Hepatocyte (in vitro differentiated cells): ENCODE measurements at places on chromosomes 16 and 17. TPM values are rescaled to one million over a fixed set of nuclear protein-coding genes. Genes with fewer than 3 reads are reported as not detected.

- DNase-seq = no peak
Observed at GRCh38 chr16:974611-975261, 4.0 kb upstream of the LMF1 start.

- DNase-seq = peak; percentile 40
Observed at GRCh38 chr16:3879258-3879886, 1.1 kb downstream of the CREBBP start.

GRCh38 chr17:33154869-33155455, 138.1 kb downstream of the ASIC2 start:
- DNase-seq = no peak

DNA sequence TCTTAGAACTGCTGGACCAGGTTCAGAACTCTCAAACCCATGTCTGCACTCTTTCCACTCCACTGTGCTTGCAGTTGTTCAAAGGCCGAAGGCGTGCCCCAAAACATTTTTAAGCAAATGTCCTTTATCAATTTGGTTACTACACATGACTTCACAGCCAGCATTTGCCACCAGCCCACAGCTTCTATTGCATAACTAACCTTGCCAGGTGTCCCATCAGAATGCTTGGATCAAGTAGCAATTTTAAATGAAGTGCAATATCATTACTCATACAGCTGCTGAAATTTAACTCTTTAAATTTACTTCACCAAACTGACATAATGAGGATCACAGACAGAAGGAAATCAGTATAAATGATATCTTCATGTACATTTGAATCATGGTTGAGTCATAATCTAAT, 29.8 kb upstream of the HS3ST3A1 start:
- no peak for DNase-seq

DNA sequence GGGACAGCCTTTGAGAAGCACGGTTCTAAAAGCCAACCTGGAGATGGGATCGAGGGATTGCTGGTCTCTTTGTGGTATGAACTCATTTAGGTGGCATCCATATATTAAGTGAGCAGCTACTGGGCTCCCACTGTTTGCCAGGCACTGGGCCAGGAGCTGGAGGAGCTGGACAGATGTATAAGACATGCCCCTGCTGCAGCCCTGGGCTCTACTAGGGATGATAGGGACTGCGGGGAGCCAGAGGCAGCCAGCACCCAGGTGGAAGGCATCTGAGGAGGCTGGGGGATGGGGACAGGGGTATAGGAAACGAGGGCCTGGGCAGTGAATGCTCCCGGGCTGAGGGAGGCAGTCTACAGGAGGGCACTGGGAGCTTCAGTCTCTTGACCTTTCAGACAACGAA, 53.0 kb upstream of the MEAK7 start:
- DNase-seq = no peak

DNA sequence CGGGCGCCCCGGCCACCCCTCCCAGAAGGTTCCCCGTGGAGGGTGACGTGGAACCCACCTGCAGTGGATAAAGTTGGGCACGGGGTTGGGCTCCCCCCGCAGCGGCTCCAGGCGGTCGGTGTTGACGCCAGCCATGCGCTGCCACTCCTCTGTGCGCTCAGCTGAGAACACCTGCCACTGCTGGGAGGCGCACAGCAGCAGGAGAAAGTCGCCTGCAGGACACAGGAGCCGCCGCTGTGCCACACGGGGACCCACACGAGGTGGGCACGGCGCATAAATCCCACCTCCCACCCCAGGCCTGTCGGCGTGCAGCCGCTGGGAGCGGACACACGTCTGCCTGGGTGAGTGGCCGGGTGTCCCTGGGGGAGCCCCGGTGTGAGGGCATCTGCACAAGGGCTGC, 20.7 kb downstream of the CTU2 start:
- no peak for DNase-seq

DNA sequence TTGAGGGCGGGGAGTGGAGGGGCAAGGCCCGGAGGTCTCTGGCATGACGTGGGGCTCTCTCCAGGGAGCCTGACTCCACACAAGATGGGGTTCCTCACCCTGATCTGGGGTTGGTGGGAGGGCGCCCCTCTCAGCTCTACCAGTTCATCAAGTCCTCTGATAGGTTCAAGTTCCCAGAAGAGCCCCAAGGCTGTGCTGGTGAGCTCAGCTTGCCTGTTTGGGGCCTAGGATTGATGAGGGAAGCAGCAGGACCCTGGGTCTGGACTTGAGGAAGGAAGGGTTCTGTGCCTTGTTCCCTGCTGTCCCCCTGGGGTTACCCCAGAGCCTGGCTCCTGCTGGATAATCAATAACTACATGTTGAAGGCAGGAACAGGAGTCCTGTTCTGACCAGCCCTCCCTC, 3.5 kb downstream of the MGAT5B start:
- no peak for DNase-seq

DNA sequence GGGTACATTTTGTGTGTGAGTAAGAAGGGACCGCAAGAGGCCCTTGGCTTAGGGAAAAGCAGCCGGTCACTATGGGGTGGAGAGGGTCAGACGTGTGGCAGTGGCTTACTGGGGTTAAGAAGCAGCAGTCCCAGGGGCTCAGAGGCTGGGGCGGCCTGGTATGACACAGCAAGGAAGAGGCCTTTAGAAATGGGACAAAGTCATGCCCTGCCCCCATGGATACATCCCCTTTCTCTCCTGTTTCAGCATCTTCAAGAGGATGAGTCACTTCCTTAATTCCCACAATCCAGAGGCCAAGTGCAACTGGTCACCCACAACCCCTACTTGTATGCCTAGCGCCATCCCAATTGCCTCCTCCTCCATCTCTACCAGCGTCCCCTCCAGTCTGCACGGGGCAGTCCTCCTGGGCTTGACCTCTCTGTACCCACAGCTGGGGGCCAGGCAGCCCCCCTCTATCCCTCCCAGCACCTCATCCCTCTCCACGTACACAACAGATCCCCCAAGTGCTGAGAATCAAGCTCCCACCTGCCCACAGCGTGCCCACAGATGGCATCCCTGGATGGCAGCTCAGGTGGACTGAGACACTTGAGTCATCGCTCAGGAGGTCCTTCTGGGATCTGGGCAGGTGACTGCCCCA, 6.9 kb upstream of the EFTUD2 start:
- DNase-seq = no peak

DNA sequence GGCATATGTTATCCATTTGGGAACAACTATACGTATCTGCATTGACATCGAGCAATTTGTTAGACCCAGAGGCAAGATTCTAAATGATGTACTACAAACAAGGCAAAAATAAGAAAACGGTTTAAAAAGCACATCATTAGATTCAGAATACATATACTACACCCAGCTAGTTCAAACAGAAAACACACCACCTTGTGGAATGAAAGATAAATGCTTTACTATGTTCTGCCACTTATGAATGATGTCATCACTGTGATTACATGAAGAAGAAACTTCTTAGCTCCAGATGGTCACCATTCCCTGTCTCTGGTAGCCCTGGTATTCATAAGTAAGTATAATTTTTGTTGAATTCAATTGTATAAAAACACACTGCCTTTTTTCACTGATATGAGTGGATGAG, 7.8 kb downstream of the NACA2 start:
- peak; percentile 62 for DNase-seq

GRCh38 chr16:49292413-49292812, 10.8 kb upstream of the CBLN1 start:
- DNase-seq = no peak

DNA sequence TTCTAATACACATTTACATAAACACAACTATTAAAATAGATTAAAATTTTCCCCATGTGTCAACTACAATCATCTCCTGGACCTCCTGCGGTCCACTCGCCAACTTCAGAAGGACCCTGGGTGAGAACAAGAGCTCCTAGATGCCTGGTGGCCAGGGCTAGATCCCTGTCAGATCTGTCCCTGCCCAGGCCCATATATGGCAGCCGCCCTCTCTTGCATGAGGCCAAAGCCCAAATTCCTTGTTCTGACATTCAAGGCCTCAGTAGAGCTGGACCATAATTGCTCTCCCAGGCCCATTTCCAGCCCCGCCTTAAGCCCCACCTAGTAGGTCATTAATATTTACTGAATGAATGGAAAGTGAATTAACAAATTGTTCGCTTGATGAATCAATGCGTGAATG, 237.7 kb downstream of the KATNIP start:
- no peak for DNase-seq

GRCh38 chr17:64739316-64740058, 77.4 kb upstream of the SMURF2 start:
- DNase-seq = no peak

GRCh38 chr17:77481476-77482374, 341.0 kb downstream of the SEC14L1 start:
- DNase-seq = no peak

DNA sequence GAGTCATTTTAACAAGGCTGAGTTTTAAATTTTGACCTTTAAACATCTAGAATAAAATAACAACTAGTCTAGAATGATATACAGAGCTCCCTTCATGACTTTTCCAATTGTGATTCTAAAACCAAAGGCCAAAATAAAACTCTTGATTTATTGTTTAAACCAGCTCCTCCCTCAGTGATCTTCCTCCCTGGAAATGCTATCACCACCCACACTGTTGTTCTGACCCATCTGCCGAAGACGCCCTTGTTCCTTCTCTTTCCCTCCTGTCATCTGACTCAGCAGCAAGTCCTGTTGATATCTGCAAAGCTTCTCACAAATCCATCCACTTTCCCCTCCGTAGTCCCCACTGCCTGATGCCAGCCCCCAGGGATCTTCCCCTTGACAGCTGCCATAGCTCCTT, 231.6 kb upstream of the DYNLRB2 start:
- DNase-seq = no peak

GRCh38 chr16:877242-878071, 76.9 kb upstream of the GNG13 start:
- DNase-seq = no peak

DNA sequence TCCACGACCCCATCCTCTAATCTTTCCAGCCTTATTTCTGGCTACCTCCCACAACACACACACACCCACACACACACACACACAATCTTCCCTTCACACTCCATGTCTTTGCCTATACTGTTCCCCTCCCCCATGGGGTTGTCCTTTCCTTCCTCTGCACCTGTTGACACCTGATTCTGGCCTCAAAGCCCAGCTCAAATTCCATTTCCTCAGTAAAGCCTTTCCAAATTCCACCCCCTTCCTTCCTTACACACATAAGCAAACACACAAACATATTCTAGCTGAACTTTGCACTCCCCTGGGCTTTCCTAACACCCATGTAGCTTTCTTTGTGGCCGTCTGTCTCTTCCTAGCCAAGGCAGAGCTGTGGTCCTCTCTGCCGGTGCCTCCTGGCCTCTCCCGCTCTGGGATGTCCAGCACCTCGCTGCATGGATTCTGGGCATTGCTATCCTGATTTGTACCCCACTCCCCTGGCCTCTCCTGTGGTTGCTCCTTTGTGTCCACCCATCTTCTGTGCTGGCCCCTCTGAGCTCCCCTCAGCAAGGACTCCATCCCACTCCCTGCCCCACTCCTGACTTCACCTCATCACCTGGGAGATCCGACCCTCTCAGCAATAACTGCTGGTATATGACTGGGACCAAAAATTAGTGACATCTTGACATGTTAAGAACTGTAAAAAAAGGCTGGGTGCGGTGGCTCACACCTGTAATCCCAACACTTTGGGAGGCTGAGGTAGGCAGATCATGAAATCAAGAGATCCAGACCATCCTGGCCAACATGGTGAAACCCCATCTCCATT, 8.4 kb upstream of the SRCIN1 start:
- peak; percentile 44 for DNase-seq

DNA sequence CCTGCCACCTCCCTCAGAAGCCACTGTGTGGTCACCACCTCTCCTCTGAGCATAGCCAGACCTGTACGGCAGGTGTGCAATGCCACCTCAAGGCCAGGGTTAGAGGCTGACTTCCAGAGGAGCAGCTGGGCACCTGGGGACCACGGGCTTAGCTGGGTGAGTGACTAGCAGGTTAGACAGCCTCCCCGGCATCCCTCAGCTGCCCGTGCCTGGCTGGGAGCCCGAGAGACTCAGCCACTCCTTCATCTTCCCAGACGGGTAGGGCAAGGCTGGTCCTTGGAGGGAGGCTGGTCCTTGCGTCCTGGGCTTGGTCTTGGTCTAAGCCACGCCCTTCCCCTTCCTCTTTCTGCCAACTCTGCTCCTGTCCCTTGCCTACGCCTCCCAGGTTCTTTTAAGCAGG, 7.8 kb downstream of the CRHR1 start:
- DNase-seq = no peak

The IL34 gene
- 2.2 TPM in 2 replicates for total RNA-seq

The PRR11 gene
- 3.2 and 3.6 TPM in 2 replicates for total RNA-seq

The TEX19 gene
- not detected in 2 replicates for total RNA-seq

The CASKIN1 gene
- 0.47 and 0.80 TPM in 2 replicates for total RNA-seq

The TMEM235 gene
- 0.27 TPM in 1 of 2 replicates, not detected in the other for total RNA-seq

The SNAI3 gene
- 1.7 and 2.5 TPM in 2 replicates for total RNA-seq

The CLEC19A gene
- total RNA-seq = not detected in 2 replicates
